ENCODE measurements at places on chromosomes 5 and 9.

- peak; percentile 68 for DNase-seq
These were observed 302.5 kb downstream of the MLLT3 start for GRCh38 chr9:20319641-20320337.

DNA sequence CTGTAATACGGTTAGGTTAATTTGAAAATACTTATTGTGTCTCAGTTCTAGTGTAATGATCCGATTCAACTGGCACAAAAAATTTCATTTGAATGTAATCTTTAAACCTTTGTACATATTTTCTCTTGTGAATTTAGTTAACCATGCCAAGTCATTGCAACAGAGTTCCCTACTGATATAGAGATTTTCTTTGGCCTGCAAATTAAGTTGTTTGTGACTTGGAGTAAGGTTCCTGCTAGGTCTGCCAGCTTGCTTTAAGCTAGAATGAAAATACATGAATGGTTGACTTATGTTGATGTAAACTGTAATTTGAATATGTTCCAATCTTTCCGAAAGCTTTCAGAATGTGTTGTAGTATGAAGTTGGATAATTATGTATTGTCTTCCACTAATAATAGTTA, 1004.1 kb upstream of the EDIL3 start:
- DNase-seq, result no peak

- no peak for DNase-seq
These were observed 47.7 kb downstream of the COL23A1 start for GRCh38 chr5:178542455-178542854.

GRCh38 chr5:162995568-162995967, 441.8 kb upstream of the CCNG1 start:
- DNase-seq, result no peak

DNA sequence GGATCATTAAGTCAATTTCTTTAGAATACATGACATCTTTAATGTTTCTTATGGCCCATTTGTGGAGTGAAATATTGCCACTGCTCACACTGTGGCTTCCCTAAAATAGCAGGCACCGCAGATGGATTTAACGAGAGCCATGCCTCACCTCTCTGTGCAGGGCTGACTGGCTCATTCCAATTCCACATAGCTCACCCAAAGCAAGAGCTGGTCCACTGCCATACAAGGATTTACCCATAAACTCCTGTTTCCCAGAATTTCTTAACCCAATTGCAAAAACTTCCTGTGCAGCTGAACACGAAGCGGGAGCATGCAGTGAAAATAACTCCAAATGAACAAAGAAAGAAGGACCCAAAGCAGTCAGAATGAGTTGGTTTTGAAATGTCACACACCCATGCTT, 159.5 kb downstream of the BAAT start:
- DNase-seq, result no peak

- no peak for DNase-seq
These were observed 2.3 kb downstream of the SLC22A4 start for GRCh38 chr5:132296412-132297016.

GRCh38 chr9:86708918-86709835, 238.1 kb downstream of the GAS1 start:
- DNase-seq, result no peak

GRCh38 chr9:10235376-10235775, 377.4 kb downstream of the PTPRD start:
- DNase-seq, result no peak

DNA sequence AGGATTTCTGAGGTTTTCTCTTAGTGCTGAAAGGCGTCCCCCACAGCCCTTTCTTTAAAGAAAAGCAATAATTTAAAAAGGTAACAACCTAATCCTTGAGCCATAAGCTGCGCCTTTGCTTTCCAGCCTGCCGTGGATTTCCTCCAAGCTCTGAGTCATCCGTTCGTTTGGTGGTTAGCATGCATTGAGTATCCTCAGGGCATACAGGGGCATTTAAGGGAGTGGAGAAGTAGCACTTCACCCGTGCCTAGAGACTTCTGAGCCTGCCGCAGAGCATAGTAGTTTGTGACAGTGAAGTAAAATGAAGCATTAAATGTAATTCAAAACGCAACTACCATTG, 892 bp upstream of the TNC start:
- peak; percentile 73 for DNase-seq
